ENCODE measurements at places on chromosomes 7 and 10.

DNA sequence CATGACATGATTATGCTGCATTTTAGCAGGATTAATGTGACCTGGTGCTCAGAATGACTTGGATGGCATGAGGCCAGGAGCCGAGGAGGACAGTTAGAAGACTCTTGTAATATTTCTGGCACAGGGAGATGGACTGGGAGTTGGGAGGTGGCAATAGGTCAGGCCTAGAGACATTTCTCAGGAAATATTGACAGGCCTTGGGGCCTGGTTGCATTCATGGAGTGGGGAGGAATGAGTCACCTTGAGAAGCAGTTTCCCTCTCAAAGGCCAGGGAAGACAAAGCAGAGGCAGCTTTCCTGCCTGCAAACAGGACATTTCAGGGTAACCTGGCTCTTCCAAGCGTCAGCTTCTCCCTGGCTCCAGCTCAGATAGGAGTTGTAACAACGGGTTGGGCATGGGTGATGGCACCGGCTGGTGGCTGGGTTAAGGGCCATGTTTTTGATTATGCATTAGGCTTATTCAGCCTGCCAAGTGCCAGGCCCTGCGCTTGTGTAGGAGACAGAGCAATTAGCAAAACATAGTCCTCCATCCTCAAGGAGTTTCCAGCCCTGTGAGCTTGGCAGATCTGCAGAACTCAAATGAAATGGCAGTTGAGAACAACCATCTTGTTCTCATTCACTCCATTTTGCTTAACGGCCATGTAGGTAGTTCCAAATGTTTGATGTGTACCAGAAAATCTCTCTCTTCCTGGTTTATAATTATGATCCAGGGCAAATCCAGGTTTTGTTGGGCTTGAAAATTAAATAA lies 38.2 kb downstream of the HK1 start:
- no peak for DNase-seq

- DNase-seq: no peak
Observed at GRCh38 chr7:142385491-142386340, 127.9 kb upstream of the PRSS58 start.

- no peak for DNase-seq
Observed at GRCh38 chr7:48703466-48703865, 220.9 kb upstream of the CDC14C start.

DNA sequence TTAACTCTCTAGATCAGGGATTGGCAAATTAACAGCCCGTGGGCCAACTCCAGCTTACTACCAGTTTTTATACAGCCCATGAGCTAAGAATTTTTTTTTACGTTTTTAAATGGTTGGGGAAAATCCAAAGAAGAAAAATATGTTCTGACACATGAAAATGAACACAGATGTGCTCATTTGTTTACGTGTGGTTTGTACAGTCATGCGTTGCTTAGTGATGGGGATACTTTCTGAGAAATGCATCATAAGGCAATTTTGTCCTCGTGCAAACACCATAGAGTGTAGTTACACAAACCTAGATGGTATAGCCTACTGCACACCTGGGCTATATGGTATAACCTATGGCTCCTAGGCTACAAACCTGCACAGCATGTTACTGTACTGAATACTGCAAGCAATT lies 8.3 kb upstream of the SMKR1 start:
- no peak for DNase-seq

GRCh38 chr7:131931370-131931769 lies 374.9 kb upstream of the PODXL start:
- no peak for DNase-seq

DNA sequence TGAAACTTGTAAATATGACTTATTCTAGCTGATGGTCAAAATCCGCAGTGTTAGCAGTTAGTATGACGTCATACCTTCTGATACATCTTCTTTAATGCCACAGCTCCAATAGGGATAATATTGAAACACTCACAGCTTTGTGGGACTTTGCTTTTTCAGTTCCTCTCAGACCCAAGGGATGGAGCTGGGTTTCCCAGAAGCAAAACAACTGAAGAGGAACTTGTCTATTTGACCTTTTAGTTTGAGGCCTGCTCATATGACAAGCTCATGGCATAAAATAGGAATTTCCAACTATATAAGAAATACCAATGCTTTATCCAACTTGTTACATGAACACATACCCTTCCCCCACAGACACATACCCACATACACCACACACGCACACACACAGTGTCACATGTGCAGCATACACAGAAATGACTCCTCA lies 31.6 kb upstream of the C10orf67 start:
- no peak for DNase-seq

Measured in activated effector memory CD4-positive, alpha-beta T cell treated with Interleukin-2 at 50 U/mL for 16 hours (primary cell).